Stimulated activated CD8-positive, alpha-beta memory T cell treated with anti-CD3 and anti-CD28 coated beads, Interleukin-7, amount 100 ng/mL, for 4 hours (primary cell): ENCODE measurements at places on chromosomes 11 and 22.

DNA sequence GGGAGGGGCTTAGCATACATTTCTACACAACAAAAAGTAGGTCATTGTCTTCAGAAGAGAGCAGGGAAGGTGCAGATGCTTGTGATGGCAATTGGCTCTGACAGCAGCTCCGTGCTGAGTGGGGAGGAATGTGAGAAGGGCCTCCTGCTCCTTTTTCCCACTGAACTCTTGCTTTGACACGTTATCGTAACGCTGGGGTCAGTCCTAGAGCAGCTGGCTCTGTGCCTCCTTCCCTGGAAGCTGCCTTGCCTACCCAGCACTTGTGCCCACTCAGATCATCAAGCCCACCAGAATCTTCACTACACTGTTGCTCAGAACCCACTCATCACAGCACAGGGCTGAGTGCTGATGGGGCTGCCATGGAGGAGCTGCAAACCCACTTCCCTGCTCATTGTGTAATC lies 14.9 kb upstream of the NAV2 start:
- DNase-seq = no peak

DNA sequence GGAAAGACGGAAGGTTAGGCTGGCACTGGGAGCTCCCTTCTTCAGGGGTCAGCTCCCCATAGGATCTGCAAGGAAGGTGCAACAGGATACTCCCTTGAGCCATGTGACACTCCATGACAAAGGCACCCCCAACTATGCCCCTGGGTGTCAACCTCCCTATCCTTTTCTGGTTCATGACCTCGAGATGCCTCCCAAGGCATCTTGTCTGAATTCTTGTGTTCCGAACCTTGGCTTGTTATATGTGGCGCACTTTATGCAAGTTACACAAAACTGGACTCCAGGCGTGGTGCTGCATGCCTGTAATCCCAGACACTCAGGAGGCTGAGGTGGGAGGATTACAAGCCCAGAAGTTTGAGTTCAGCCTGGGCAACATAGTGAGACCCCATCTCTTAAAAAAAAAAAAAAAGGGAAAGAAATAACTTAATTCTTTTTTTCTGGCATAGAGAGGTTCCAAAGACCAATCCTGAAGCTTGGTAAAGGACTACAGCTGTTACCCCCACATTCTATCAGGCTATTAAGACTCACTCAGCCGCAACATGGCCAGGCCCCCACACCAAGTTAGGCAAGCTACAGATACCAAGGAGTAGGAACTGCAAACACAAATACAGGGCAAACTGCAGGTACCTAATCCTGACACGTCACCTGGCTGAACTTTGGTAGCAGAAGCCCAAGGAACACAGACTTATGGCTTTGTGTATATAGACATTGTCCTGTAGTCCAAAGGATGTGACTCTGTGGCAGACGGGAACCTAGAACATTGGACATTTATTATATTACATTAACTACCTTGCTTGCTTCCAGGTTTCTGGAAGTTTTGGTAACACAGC lies 1.4 kb downstream of the C11orf24 start:
- no peak for DNase-seq

DNA sequence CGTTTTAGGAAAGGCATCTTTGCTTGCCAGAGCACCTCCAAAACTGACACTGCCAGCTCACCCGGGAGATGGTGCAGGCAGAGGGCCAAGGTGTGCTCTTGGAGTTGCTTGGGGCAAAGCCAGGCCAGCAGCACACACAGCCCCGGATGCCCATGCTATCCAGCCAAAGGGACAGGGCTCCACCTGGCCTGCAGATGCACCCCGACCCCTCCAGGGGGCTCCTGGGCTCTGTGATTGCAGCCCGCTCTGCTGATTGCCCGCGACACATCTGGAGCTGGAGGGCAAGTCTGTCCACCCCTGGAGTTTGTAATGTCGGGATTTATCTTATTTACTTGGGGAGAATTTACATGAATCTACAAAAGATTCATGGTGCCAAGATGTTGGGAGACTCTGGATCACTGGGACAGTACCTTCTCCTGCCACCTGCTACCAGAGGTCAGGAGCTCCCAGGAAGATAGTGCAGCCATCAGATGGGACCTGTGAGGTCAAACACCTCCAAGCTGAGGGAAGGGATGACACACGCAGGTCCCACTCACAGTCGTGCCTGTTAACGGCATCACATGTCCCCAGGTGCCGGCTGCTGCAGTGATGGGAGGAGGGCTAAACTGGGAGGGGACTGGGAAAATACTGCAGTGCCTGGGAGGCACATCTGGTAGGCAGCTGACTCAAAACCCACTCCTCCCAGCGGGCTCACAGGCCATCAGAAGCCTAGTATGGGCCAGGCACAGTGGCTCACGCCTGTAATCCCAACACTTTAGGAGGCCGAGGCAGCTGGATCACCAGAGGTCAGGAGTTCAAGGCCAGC lies 17.2 kb downstream of the CBX7 start:
- DNase-seq = no peak

DNA sequence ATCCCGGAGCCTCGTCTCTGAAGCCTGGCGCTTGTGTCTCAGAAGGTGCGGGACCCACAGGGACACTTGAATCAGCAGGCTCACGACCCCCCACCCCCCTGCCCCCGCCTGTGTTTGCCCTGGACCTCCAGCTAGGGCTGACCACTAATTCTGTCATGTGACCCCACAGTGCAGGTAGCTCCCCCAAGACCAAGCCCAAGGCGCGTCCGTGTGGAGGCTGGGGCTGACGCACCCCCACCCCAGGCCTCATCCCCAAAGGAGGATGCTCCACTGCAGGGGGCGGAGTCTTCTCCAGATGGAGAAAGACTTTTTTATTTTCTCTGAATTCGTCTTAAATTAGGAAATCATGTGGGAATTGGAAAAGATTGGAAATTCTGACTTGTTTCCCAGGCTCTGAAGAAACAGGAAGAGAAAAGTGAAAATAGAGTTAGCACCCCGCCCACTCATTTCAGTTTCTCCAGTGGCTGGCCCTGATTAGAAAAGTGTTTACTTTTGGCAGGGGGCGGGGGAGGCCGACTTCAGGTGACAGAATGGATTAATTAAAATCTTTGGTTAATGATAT lies 1.0 kb upstream of the RELA start:
- peak; percentile 45 for DNase-seq

- DNase-seq = peak; percentile 14
Measured at GRCh38 chr11:62324731-62325556, 12.3 kb upstream of the ASRGL1 start.

GRCh38 chr11:44767421-44767820 lies 40.7 kb downstream of the TSPAN18 start:
- no peak for DNase-seq

- no peak for DNase-seq
Measured at GRCh38 chr11:86497836-86498235, 123.1 kb downstream of the CCDC81 start.

GRCh38 chr11:113796663-113797259 lies 17.2 kb downstream of the CLDN25 start:
- no peak for DNase-seq

GRCh38 chr11:74662487-74663103 lies 68.6 kb downstream of the CHRDL2 start:
- DNase-seq = no peak

DNA sequence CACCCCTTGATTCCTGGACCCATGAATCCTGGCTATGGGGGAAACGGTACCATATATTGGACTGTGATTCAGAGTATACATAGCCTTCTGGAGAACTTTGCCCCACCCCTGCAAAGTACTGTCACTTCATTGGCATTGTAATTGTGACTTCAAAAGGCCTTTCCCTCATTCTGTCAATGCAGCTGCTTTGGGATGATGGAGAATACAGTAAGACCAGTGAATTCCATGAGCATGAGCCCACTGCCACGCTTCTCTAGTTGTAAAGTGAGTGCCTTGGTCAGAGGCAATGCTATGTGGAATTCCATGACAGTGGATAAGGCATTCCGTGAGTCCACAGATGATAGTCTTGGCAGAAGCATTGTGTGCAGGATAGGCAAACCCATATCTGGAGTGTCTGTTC lies 25.7 kb upstream of the MSANTD2 start:
- DNase-seq = no peak

GRCh38 chr11:122440811-122441665 lies 214.5 kb upstream of the UBASH3B start:
- no peak for DNase-seq

DNA sequence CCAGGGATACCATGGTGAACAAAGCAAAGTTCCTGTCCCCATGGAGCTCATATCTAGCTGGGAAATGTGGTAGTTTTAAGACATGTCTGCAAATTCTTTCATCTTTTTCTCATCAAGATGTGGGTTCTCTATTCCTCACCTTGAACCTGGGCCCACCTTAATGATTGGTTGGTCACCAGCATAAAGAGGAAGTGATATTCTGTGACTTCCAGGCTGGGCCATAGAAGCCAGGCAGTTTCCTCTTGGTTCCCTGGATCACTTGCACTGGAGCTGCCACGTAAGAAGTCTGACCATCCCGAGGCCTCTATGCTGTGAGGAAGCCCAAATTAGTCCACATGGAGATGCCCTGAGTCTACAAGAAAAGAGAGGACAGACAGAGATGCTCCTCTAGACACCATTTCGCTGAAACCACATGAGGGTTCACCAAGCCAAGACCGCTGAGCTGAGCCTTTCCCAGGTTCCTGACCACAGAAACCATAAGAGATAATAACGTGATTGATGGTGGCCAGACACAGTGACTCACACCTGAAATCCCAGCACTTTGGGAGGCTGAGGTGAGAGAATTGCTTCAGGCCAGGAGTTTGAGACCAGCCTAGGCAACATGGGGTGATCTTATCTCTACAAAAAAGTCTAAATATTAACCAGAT lies 119.5 kb upstream of the ISX start:
- no peak for DNase-seq

DNA sequence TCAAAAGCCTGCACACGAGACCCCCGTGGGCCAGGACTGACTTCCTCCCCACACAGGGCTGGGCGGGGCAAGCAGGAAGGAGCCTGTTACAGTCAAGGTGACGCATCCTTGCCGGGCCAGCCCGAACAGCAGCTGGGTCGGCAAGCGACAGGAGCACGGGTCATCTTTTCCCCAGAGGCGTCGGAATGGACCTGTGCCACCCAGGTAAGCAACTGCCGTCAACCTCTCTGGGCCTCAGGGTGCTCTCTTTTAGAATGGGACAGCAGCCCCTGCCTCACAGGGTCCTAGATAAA lies at the start of gene CYTH4:
Gene CYTH4, plus strand, starts transcription at position 124 of the 293 bp plus-strand sequence. Its CDS starts 62 bp downstream, at position 186.
- DNase-seq = peak; percentile 55

DNA sequence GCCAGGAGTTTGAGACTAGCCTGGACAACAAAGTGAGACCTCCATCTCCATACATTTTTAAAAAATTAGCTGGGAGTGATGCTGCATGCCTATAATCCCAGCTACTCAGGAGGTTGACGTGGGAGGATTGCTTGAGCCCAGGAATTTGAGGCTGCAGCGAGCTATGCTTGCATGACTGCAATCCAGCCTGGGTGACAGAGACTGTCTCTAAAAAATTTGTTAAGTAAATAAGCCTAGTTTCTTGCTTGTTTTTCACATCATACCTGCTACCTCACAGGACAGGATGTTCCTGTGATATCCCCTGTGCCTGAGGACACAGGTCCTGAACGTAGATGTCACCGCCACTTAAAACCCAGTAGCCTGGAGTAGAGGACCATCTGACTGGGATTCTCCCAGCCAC lies 348.6 kb downstream of the MN1 start:
- no peak for DNase-seq

DNA sequence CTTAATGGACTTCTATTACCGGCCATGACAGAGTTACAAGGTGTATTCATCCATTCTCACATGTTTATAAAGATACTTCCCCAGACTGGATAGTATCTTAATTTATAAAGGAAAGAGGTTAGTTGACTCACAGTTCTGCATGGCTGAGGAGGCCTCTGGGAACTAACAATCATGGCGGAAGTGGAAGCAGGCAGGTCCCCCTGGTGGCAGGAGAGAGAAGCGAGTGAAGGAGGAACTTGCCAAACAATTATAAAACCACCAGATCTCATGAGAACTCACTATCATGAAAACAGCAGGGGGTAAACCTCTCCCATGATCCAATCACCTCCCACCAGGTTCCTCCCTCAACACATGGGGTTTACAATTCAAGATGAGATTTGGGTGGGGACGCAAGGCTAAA lies 170.0 kb upstream of the PDGFD start:
- no peak for DNase-seq

DNA sequence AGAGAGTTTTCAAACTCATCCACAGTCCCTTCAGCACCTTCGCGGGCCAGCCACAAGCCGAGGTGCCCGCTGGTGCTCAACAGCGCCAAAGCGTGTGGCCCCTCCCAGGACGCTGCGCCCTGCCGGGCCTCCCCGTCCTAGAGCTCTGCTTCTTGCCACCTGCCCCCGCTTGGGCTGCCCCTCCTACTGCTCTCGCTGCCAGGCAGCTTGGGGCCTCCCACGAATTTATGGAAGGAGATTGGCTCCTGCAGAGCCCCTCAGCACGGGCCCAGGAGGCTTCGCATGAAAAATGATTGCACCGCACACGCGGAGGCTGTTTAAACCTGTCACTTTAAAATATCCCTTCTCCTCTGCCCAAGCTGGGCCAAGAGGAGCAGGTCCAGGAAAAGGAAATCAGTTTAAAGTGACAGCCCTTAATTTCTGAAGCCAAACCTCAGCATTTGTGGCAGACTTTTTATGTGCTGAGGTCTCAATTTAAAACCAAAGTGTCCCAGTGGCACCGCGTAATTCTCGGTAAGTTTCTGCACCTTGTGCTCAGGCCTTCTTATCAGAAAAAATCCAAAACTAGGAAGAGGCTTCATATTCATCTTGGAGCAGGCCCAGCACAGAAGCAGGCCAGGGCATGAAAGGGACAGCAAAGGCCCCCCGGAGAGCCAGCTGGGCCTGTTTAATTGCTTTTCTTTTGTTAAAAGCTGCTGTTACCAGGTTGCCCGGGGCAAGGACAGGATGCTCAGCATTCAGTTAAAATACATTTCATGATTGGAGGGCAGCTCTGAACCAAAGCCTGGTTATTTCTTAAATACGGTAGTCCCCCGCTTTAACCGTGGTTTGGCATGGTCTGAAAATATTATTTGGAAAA lies 303.6 kb downstream of the OPCML start:
- no peak for DNase-seq
